ENCODE measurements at places on chromosomes 3 and 15. TPM values are rescaled to one million over a fixed set of nuclear protein-coding genes. Genes with fewer than 3 reads are reported as not detected.

The GRM7 gene
- total RNA-seq, result not detected

The DHFR2 gene
- total RNA-seq, result 4.0 TPM

- no peak for DNase-seq
These were observed 11.0 kb upstream of the TSC22D2 start for GRCh38 chr3:150396956-150397550.

DNA sequence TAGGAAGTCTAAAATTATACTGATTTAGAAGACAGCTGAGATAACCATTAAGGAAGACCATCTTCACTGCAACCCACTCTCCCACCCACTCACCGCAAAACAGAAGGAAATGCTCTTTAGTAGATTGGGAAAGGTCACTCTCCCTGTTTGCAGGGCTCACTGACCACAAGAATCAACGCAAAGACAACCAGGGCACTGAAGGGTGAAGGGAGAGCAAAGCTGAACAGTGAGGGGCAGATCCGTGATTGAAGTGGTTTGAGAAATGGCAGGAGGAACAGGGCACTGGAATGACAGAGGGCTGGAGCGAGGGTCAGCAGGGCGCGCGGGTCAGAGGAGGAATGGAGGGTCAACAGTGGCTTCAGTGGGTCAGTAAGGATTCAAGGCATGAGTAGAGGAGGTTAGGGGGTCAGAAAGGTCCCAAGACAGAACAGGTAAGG is 520 bp downstream of the MESD start:
- DNase-seq, result no peak

Measured in HFFc6 (cell line).